ENCODE measurements at places on chromosomes 16 and 17.
A peak's percentile ranks its signal among the peaks of the same experiment; 100 is the strongest.

GRCh38 chr17:74212913-74213791 is at the start of gene TTYH2:
TTYH2 (plus strand) TSS chr17:74213571; CDS start chr17:74213588, 17 bp downstream.
- DNase-seq, result no peak

- DNase-seq, result peak; percentile 40
Measured at GRCh38 chr16:27109666-27110523, 43.2 kb downstream of the C16orf82 start.

GRCh38 chr17:66437476-66438026 is 135.1 kb downstream of the PRKCA start:
- DNase-seq, result no peak

- DNase-seq, result no peak
Measured at GRCh38 chr17:9926150-9926804, 21.2 kb upstream of the RCVRN start.

DNA sequence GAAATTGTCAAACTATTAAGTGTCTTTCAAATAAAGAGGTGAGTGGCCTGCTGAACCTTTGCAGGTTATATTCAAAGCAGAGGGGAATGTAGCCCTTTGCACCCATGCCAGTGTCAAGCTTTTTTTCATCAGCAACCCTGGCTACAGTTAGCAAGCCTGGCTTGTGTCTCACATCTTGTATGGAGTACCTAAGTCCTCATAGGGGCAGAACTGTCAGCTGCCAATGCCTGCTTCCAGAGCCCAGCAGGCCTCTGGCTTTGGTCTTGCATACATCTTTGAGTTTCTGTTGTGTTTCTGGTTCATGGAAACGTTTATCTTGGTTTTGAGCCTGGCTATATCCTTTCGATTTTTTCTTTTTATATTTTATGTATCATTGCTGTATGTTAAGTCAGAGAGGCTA is 26.8 kb downstream of the REXO5 start:
- no peak for DNase-seq

DNA sequence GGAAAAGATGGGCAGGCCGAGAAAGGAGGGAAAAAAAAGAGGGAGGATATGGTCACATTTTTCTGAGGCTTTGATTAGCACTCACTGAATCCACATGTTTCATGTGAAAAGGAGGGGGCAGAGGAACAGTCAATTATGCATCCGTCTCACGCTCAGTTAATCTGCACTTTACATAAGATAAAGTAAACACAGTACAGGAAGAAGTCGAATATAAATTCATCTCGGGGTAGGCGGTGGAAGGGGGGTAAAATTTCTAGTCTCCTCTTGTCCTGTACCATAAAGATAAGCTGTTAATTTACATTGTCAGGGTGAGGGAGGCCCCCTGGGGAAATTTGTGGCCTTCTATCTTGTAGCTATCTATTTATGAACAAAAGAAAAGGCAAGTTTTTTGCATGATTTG is 73.1 kb upstream of the CES5A start:
- no peak for DNase-seq

- DNase-seq, result no peak
Measured at GRCh38 chr17:63150994-63151464, 185.0 kb downstream of the TANC2 start.

DNA sequence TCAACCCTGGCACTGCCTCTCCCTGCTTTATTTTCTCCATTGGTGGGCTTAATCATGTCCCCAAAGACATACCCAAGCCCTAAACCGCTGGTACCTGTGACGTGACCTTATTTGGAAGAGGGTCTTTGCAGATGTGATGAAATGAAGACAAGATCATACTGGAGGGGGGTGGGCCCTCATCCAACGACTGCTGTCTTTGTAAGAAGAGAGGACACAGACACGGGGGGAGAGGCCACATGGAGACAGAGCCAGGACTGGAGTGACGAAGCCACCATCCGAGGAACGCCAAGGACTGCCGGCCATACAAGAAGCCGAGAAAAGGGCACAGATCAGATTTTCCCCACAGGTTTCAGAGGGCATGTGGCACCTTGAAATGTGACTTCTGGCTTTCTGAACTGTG is 62.5 kb downstream of the C16orf95 start:
- no peak for DNase-seq

DNA sequence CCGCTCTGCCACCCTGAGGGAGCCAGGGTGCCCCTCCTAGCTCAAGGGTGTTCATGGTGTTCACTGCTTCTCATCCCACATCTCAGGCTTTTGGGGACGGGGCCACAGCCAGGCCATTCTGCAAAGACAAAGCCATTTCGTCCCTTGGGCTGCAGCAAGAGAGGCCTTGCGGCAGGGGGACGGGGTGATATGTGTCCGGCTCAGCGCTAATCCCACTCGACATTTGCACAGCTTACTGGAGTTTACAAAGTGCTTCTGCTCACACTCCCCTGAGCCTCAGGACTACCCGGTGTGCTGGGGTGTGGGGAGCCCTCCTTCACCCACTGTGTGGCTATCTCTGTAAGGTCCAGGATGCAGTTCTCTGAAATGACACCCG is 84.3 kb downstream of the RTN4RL1 start:
- no peak for DNase-seq

DNA sequence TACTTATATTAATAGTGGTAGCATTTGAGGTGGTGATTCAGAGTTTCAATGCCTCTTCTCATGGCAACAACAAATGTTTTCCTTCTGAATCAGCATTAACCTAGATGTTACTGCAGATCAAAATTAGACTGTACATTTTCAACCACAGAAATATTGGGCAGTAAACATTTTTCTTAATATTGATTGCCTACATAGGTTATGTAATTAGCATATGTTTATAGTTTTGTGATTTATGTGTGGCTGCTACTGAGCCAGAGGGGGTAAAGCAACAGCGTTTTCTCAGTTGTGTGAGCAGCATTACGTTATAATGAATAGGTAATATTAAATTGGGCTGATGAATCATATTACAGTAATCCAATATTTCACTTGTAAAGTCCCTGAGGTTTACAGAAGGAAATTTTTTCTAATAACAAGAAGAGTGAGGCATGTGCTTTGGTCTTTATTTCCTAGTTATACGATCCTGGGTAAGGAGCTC is 18.8 kb upstream of the BMERB1 start:
- no peak for DNase-seq

- DNase-seq, result no peak
Measured at GRCh38 chr17:40063187-40063771, 514 bp downstream of the THRA start.

GRCh38 chr17:55661963-55662834 is 60.5 kb downstream of the TMEM100 start:
- DNase-seq, result no peak

DNA sequence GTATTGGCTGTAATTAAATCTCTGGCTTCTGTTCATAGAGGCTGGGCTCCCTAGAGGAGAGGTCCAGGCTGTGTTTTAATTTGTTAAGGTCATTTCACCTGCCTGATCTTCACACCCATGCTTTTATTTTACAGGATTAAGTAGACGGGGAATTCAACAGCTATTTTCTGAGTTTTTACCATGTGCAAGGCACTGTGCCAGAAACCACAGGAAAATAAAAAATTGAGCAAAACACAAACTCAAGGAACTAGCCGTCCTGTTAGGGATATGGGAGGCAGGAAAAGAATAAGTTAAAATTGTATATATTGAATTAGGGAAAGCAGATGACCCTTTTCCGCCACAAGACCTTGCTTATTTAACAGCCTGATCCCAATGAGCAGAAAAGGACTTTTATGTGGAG is 29.1 kb downstream of the HS3ST3A1 start:
- no peak for DNase-seq
